RWPE2 (cell line): ENCODE measurements at places on chromosomes 1 and 21.

- no peak for DNase-seq
Measured at GRCh38 chr1:3340548-3341235, 113.8 kb upstream of the ARHGEF16 start.

DNA sequence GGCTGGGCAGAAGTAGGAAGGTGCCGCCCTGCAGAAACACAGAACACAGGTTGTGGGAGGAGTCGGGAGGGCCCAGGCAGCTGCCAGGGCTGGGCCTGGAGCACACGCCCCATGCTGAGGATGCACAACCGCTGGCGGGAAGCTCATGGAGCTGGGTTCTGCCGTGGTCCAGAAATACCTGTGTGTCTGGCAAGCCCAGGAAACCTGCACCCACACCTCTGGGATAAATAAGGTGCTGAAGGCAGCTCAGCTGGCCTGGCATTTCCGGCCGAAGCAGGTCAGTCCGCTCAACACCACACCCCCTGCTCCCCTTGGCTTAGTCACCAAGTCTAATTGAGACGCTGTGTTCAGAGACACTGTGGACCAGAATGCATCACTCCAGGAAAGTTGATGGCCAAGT, 32.1 kb downstream of the CTNNBIP1 start:
- peak; percentile 96 for DNase-seq

GRCh38 chr1:34500451-34500850, 254.4 kb upstream of the GJB5 start:
- no peak for DNase-seq

DNA sequence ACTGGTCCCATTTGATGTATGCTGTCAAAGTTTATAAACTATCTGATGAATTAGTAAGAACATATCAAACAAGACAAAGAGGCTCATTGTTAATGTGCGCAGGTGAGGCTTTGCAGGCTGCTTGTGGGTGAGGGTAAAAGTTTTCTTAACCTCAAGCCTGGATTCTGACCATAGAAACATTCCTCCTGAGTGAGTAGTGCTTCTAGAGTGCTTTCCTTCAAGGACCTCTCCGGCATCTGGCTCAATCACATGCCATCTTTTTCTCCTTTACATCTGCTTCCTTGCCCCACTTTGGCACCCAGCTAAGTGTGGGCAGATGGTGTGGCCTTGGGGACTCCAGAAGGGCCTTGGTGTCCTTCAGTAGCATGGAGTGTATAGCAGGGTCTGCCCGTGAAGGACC, 104.0 kb downstream of the ROR1 start:
- no peak for DNase-seq

- DNase-seq: no peak
Measured at GRCh38 chr1:45013551-45014209, 1.6 kb downstream of the UROD start.

- DNase-seq: no peak
Measured at GRCh38 chr1:18644973-18645746, 14.5 kb downstream of the PAX7 start.

DNA sequence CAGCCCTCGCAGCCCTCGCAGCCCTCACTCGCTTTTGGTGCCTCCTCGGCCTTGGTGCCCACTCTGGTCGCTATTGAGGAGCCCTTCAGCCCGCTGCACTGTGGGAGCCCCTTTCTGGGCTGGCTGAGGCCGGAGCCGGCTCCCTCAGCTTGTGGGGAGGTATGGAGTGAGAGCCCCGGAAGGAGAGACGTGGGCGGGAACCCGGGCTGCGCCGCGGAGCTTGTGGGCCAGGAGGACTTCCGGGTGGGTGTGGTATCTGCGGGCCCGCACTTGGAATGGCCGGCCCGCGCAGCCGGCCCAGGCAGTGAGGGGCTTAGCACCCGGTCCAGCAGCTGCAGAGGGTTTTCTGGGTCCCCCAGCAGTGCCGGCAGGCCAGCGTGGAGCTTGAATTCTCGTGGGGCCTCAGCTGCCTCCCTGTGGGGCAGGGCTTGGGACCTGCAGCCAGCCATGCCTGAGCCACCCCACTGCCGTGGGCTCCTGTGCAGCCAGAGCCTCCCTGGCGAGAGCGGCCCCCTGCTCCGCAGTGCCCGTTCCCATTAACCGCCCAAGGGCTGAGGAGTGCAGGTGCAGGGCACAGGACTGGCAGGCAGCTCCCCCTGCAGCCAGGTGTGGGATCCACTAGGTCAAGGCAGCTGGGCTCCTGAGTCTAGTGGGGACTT, 9.9 kb upstream of the CFHR2 start:
- no peak for DNase-seq

- DNase-seq: no peak
Measured at GRCh38 chr1:245687636-245688535, 533.1 kb downstream of the KIF26B start.

DNA sequence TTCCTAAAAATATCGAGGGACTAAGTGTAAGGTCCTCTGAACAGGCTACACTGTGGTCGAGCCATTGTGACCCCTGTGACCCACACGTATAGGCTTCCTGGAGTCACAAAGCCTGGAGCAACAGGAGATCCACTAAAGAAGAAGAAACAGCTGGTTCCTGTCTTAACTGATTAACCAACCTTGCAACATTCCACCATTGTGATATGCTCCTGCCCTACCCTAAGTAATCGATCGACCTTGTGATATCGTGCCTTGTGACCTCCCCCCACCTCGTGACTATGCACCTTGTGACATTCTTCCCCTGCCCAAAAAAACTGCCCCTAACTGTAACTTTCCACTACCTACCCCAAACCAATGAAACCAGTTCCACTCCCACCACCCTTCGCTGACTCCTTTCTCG, 304.6 kb upstream of the FAM78B start:
- DNase-seq: no peak

GRCh38 chr1:27491748-27492700, 2.1 kb upstream of the WASF2 start:
- no peak for DNase-seq

GRCh38 chr1:66353257-66353656, 180.7 kb upstream of the SGIP1 start:
- DNase-seq: no peak

GRCh38 chr1:47410068-47410455, 6.0 kb upstream of the FOXE3 start:
- DNase-seq: no peak

DNA sequence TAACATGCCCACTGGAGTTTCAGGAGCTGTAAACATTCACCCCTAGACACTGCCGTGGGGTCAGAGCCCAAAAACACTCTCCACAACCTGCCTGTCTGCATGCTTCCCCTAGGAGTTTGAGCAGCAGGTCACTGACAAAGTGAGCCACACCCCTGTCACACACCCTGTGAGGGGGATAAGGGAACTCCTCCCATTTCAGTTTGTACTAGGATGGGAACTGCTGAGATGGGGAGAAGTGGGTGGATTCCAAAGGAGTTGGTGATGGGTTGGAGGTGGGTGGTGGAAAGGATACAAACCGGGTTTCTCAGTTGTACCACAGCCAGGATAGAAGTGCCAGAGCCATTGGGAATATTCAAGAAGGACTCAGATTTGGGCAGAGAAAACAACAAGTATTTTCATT, 140.2 kb downstream of the MIS18A start:
- DNase-seq: no peak

- no peak for DNase-seq
Measured at GRCh38 chr21:41858466-41859296, 20.5 kb downstream of the PRDM15 start.

GRCh38 chr1:213409971-213410370, 358.9 kb downstream of the RPS6KC1 start:
- no peak for DNase-seq

DNA sequence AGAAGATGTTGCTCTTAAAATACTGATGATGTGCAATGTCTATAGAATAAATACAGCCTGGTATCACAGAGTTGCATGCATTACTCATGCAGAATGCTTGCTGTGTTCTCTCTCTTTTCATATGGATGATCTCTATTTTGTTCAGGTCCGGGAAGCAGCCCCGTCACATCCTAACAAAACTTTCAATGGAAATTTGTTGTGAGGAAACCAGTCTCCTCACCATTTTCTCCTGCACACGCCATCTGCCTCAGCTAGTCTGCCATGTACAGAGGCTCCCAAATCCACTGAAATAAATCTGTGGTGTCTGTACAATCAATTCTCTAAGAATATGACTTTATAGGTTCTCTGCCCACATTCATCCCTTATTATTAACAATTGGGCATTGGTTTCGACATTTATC, 42.4 kb downstream of the DAB1 start:
- no peak for DNase-seq

GRCh38 chr1:31239653-31240241, at the start of gene NKAIN1:
TSS of gene NKAIN1 (minus strand) at chr1:31239887. CDS start at chr1:31239547, 340 bp downstream.
- DNase-seq: no peak

DNA sequence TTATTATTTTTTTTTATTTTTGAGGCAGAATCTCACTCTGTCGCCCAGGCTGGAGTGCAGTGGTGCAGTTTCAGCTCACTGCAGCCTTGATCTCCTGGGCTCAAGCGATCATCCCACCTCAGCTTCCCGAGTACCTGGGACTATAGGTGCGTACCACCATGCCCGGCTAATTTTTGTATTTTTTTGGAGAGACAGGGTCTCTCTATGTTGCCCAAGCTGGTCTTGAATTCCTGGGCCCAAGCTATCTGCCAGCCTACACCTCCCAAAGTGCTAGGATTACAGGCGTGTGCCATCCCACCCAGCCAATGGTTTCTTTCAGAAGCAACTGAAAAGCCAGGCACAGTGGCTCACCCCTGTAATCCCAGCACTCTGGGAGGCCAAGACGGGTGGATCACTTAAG, 2.3 kb downstream of the KRTCAP2 start:
- DNase-seq: no peak

DNA sequence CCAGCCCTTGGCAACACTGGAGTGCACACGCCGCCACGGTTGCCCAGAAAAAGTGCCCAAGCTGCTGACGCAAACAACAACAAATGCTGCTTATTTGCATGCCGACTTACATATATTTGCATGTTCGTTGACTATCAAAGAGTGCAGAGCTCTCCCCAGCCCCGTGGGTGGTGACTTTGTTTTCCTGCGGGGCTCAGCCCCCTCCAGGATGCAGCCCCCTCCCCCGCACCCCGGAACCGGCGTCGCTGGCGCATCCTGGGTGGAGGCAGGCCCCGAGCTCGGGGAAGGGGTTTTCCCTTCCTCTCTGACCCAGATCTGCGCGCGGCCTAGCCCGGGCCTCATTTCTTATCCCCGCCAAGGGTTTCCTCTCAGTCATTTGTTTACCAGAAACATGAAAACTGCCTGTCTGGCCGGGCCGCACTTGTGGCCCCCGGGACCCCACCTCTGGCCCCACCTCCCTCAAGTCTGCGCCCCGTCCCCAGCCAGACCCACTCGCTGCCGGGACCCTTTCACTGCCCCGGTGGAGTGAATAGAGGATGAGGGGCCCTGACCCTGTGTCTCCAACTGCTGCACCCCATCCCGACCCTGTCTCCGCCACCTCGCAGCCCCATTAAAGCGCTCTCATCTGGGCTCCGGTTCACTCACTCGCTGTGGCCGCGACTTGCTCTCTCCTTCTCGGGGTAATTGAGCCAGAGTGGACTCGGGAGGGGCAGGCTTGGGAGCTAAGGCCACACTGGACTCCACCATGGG, 5.5 kb downstream of the TNFRSF25 start:
- no peak for DNase-seq

DNA sequence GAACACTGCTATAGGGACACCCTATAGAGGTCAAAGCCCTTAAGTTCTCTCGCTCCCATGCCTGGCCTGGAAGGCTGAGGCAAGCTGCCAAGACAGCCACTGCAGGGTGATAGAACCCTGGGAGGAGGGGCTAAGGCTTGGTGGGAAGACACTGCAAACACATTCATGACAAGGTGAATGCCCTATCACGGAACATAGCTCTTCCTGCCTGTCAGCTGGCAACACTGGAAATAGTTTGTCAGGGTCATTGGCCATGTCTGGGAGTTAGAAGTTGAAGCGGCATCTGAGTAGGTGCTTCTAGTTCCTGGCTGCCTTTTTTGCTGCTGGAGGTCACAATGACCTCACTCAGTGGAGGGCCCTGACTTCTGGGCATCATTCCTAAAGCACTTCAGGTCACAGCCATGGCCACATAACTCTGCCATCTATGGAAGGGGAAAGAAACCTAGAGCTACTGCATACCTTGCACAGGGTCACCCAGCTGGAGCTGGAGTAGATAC, 4.2 kb downstream of the FABP3 start:
- DNase-seq: no peak

DNA sequence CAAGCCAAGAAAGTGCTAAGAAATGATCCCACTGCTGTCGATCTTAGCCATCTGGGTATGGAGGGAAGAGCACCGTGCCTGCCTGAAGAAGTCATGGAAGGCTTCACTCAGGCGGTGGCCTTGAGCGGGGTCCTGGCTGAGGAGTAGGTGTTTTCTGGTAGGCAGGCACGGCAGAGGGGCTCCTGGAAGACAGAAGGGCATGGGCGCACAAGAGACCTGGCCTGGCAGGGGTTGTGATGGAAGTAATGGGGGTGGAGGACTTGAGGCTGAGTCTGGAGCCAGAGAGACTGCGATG, 185.1 kb downstream of the KAZN start:
- no peak for DNase-seq

DNA sequence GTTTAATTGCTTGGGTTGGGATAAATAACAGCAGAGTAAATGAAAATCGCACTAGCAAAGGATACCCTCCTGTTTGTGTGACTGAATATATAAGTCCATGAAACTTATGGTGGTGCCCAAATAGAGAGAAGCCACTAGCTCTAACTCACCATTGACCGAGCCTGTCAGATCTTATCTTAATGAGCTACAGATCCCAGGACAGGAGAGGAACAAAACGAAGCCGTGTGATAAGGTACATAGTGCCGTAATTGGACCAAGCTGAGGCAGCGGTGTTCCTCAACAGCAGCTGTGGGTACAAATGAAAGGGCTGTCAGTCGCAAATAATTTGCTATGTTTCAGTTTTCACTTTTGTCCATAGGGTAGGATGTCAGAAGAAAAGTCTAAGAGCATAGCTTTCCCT, 276.1 kb downstream of the PTBP2 start:
- DNase-seq: no peak

DNA sequence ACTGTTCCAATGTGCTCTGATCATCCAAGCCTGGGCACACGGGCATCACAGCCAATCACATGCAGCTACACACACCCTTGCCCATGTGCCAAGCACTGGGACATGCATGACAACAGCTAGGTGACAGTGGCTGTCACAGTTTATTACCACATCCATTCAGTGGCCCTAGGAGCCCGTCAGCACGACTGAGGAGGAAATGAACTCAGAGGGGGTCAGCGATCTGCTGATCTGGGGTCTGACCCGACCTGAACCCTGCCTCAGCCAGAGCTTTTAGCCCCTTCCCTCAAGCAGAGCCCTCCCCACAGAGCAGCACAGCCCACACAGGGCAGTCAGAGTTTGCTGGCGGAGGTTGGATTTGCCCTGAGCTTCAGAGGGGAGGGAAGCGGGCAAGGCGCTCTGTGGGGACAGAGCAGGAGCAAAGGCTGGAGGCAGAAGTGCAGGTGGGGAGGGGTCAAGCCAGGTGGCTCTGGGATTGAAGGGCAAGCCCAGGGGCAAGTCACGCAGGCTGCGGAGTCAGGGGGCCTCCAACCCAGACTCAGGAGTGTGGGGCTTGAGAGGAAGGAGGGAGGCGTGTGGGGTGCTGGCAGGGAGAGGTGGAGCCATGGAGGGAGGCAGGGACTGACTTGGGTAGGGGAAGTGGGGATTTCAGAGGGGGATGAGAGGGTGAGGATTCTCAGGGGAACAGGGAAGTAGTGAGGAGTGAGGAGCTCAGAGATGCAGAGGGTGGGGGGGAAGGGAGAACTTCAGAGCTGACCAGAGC, 10.4 kb downstream of the SH3BGRL3 start:
- no peak for DNase-seq
